D721Med (cell line): ENCODE measurements at places on chromosomes 16 and 17.

- DNase-seq = no peak
Measured at GRCh38 chr17:869567-870525, 87.7 kb downstream of the MRM3 start.

DNA sequence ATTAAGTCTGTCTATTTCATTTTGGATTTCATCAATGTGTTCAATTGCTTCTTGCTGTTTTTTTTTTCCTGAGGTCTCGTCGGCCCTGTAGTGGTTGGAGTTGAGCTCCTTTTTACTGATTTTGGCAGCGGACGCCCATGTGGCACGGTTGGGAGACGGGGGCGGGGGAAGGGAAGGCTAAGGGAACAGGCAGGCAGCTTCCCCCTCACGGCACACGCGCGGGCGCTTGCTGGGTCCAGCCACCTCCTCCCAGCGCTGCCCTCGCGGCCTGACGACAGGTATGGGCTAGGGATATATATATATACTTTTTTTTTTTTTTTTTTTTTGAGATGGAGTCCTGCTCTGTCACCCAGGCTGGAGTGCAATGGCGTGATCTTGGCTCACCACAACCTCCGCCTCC, 11.4 kb downstream of the HSF5 start:
- no peak for DNase-seq

DNA sequence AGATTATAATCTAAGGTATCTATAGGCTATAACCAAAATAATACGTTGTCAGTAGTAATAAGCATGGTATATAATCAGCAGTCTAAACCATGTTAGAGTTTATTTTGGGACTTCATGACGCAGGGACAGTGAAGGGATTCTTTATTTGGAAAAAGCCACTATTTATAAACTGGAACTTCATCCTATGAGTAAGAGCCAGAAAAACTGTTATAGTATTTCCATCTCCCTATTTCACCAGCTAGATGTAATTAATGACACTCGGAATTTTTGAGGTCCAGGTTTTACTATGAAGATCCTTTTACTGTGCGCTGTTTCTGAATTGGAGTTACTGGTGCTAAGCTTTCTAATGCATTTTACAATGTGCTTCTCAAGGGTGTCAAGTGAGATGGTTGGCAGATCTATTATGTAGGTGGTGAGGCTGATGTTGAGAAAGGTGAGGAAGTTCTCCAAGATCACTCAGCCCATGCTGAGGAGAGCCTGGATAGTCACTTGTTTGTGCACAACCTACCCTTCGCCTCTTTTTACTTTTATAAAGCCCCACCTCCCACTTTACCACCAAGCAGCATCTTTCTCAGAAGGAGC, 149.3 kb downstream of the MSI2 start:
- no peak for DNase-seq

- DNase-seq = no peak
Measured at GRCh38 chr16:49419862-49420261, 46.3 kb downstream of the C16orf78 start.
